C1 segment of cervical spinal cord (tissue), 14 donors: ENCODE measurements at places on chromosomes 11 and 22.

DNA sequence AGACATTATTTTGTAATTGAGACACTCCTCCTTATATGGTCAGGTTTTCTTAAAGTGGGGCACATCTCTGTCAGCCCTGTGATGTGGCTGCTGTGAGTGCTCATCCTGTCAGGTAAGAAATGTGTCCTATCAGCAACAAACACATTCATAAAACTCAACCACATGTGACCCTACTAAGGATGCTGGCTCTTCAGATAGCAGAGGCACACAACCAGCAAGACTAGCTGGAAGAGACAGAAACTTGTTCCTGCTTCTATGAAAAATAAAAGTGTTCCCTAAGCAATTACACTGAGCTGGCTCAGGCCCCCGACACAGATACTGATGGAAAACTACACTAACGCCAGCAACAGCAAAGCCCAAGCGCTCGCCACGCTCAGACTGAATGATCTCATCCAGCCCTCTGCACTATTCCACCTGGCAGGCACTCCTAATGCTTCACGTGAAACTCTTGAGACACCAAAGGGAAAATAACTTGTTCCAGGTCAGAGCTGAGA lies 49.8 kb upstream of the CYP2D6 start:
- DNase-seq = no peak

- no peak for DNase-seq
These were observed 243.8 kb downstream of the TMEM135 start for GRCh38 chr11:87281496-87281895.

DNA sequence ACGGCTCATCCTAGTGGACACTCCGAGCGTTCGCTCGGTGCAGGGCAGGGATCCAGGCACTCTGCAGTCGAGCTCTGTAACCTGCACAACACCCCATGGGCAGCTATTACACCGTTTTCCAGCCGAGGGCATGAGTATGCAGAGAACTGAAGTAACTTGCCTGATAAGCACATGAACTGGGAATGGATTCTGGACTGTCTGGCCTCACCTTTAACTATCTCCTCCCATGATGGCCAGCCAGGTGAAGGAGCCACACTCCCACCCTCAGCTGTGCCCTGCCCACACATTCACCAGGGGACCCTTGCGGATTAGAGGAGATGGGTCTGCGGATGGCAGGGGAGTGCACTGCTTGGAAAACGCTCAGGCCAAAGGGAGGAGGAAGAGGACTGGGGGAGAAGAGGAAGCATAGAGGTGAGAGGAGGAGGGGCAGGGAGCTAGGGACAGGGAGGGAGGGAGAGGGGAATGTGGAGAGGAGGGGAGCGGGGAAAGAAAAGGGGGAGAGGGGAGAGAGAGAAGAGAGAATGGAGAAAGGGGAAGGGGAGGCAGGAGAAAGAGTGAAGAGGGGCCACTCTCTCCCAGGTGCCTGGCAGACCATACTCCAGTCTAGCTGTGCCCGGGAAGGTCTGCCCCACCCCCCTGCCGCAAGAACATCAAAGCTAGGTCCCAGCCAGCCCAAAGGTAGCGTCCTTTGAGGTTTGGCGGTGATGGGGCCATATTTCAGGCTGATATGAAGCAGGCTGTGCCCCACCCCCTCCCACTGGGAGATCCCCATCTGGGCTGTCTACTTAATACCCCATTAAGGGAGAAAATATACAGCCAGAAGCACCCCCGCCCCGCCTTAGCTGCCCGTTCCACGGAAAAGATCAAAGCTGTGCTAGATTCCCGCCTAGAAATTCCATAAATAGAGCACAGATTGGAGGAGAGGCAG lies 33.2 kb upstream of the TCF20 start:
- DNase-seq = no peak

GRCh38 chr22:17754233-17754925 lies 19.9 kb downstream of the BID start:
- DNase-seq = no peak

DNA sequence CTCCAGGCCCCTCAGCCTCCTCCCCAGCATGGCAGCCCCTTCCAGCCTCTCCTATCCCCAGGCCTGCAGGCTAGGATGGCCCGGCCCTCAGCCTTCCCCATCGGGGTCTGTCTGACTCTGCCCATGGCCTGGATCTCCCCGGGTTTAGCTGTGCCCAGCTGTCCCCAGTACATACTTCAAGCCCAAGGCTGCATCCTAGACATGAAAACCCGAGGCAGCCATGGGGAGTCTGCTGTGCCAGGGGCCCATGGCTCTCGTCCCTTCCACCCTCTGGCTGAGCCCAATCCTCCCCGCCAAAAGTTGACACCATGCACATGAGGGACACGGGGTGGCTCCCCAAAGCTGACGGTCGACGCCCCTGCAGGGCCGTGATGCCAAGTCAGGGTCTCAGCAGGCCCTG lies 22.2 kb upstream of the FADD start:
- DNase-seq = no peak

DNA sequence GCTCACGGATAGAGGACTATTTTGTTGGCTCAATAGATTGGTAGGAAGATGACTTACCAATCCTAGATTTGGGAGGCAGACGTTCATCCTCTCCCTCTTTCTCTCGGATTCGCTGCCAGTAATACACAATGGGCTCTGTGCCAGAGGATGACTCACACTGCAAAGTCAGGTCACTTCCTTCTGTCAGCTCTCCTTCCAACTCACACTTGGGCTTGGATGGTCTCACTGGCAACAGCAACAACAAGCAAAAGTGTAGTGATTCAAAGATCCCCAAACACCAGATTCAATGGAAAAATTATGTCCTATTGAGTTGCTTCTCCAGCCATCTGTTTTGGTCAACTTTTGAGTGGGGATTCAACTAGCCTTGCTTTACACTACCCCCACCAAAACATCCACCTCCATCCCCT lies 21.7 kb upstream of the HSPA8 start:
- DNase-seq = no peak

- no peak for DNase-seq
These were observed 29.6 kb downstream of the EHF start for GRCh38 chr11:34650528-34650927.

DNA sequence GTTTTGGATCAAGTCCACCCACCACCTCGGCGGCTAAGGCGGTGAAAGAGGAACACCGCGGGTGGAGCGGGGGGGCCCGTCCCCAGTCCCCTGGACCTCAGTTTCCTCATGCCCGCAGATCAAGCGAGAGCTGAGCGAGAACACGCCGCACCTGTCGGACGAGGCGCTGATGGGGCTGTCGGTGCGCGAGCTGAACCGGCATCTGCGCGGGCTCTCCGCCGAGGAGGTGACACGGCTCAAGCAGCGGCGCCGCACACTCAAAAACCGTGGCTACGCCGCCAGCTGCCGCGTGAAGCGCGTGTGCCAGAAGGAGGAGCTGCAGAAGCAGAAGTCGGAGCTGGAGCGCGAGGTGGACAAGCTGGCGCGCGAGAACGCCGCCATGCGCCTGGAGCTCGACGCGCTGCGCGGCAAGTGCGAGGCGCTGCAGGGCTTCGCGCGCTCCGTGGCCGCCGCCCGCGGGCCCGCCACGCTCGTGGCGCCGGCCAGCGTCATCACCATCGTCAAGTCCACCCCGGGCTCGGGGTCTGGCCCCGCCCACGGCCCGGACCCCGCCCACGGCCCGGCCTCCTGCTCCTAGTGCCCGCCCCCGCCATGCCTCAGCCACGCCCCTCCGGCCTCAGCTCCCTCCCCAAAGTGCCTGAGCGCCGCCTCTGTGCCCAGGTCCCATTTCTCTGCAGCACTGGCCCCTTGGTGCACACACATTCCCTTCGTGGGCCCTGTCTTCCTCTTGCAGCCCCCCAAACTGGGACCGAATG lies 12.7 kb downstream of the MAFF start:
- peak; percentile 43 for DNase-seq

DNA sequence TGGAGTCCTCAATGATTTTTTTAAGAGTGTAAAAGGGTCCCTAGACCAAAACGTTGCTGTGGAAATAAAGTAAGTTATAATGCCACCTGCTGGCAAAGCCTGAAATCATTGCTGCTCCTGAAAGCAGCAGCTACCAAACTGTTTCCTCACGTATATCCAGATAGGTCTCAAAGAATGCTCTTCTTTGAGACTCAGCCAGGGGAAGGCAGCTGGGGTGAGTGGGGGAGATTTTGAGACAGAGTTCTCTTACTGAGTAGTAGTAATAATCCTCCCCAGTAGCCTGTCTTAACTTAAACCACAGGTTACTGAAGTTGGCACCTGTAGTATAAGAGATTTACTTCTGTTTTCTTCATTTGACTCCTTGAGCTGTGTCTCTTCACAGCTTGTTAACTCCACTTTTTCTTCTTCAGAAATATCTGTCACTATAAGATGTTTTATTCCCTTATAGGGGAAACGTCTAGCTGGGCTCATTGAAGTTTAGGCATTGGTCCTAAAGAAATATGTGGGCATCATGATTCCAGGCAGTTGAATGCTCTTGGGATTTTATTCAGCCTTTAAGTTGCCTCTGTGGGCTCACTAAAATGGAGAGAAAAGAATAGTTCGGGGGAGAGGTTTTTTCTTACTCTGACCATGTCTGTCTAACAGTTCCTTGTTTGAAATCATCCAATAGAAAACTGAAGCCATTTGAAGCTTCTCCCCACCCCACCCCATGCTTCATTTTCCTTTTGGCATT lies 77.9 kb downstream of the BTBD10 start:
- DNase-seq = no peak

DNA sequence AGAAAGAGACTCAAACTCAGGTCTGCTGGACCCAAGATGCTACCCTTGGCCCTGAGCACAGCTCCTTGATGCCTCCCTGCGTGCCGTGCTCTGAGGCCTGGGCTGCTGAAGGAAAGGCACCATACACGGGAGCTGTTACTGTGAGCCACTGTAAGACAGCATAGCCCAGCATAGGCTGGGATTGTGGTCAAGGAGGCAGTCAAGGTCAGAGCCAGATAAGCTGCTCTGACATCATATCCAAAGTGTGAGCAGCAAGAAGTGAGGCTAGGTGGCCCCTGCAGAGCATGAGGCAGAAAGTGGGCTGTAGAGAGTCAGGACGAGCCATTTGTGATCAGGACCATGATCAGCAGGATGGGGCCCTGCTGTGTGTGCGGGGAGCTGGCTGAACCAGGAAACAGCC lies 7.7 kb downstream of the SLC22A8 start:
- no peak for DNase-seq

DNA sequence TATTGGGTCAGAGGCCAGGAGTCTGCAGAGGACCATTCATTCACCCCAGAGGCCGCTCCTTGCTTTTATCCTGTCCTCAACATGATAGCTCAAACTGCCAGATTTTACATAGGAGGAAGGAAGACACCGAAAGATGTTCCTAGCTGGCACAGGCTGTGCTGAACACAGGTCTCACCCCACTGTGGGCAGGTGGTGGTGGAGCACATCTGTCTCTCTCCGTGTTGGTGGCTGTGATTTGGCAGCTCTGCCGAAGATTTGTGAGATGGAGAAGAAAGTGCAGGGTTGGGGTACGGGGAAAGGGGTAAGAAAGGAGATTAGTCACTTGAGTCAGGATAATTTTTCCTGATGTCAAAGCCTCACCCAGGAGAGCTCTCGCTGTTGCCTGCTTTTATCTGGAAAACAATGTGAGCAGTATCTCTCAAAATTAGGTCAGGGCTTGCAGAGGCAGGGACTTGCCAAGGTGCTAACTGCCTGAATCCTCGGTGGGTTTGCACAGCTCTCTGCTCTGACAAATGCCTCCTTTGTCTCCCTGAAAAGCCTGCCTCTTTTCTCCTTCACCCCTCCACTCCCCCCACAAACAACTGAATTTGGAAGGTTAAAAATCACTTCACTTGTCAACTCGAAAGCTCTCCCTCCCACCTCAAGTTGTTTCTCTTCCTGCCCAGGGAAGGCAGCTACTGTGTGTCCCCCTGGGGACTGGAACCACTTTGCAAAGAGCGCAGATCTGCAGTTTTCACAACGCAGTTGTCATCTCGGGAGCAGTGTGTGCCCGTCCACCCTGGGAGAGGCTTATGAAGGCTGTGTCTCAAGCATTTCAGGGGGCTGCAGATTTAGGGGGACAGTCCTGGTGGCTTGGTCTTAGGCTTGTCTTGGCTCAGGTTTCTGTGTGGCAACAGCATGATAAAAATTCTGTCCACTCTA lies 299.7 kb downstream of the ST3GAL4 start:
- DNase-seq = peak; percentile 22

- no peak for DNase-seq
These were observed 45.6 kb downstream of the PISD start for GRCh38 chr22:31616315-31616980.
